ENCODE measurements at places on chromosomes 6 and 20. TPM values are rescaled to one million over a fixed set of nuclear protein-coding genes. Genes with fewer than 3 reads are reported as not detected.

SLC22A2 gene
- not detected for total RNA-seq

DOK5 gene
- total RNA-seq: 0.16 TPM

CBFA2T2 gene
- 6.1 TPM for total RNA-seq

DSP gene
- 59.2 TPM for total RNA-seq

FAM83B gene
- total RNA-seq: not detected

CCM2L gene
- total RNA-seq: 27.3 TPM

COL9A3 gene
- 0.32 TPM for total RNA-seq

IL20RA gene
- 1.0 TPM for total RNA-seq

DCBLD1 gene
- 21.3 TPM for total RNA-seq

PRL gene
- total RNA-seq: not detected

PRKN gene
- total RNA-seq: 0.16 TPM

MAS1 gene
- total RNA-seq: not detected

SLC22A23 gene
- total RNA-seq: 70.5 TPM

MAVS gene
- total RNA-seq: 12.0 TPM

OR2J3 gene
- not detected for total RNA-seq

MEP1A gene
- total RNA-seq: not detected

DYNLRB1 gene
- 86.3 TPM for total RNA-seq

Data from bladder microvascular endothelial cell (primary cell).